NCI-H446 (cell line): ENCODE measurements at places on chromosomes 1 and 21.

DNA sequence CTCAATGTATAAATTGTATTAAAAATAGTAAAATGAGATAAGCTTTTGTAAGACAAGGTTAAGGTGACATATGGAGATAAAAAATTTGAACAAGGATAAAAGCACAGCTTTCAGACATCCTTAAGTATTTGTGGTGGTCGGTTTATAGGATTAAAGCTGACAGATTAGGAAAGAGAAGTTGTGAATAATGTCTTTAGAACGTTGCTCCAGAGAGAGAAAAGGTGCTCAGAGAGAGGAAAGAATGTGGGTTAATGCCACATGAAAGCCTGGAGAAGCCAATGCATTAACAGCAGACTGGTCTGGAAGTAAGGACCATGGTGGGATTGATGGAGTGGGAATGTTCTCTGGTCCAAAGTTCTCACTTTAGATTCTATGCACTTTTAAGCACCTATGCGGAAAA lies 44.8 kb downstream of the ATP6V1G3 start:
- no peak for DNase-seq

GRCh38 chr1:56156971-56157876 lies 422.1 kb downstream of the PLPP3 start:
- no peak for DNase-seq

DNA sequence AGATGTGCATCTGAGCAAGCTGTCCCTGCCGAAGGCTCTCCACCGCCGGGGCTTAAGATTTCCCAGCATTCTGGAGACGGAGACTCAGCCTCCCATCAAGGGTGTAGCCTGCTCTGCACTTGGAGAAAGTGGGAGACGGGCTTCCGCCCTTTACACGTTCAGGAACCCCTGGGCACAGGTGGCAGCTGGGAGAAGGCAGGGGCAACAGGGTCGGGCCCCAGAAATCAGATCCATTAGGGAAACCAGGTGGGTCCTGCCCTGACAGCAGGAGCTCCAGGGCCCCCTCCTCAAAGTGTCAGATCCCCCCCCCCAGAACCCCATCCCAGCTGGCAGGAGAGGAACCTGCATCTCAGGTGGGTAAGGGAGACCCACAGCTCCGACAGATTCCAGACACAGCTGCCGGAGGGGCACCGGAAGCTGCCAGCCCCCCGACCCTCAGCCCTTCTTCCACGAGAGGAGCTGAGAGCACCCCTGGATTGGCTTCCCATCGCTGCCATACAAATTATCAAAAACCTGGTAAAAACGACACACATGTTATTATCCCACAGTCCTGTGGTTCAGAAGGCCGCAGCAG lies 236.6 kb downstream of the NPHP4 start:
- no peak for DNase-seq

DNA sequence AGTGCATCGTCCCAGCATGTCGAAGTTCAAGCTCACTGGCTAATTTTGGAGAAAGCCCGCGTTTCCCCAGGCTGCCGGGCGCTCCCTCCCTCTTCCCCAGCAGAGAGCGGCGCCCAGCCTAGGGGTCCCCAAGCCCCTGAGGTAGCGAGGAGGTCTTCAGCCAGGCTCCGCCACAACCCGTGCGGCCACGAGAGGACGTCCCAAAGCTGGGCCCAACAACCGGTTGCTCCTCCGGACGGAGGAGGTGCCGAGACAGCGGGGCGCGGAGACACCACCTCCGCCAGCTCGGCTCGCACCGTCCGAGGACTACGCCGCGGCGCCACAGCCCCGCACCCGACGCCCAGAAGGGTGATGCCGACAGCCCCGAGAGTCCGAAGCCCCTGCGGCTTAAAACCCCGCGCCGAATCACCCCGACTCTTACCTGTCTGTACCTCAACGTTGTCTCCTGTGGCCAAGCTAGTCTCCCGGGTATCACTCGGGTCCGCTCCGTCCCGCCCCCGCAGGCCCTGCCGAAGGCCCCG lies at the start of gene DENND2C:
TSS of gene DENND2C (minus strand) at position 488 of the 521 bp plus-strand sequence. CDS start 44,065 bp downstream, outside the sequence.
- DNase-seq: no peak

GRCh38 chr1:100516857-100517256 lies 21.1 kb upstream of the GPR88 start:
- no peak for DNase-seq

DNA sequence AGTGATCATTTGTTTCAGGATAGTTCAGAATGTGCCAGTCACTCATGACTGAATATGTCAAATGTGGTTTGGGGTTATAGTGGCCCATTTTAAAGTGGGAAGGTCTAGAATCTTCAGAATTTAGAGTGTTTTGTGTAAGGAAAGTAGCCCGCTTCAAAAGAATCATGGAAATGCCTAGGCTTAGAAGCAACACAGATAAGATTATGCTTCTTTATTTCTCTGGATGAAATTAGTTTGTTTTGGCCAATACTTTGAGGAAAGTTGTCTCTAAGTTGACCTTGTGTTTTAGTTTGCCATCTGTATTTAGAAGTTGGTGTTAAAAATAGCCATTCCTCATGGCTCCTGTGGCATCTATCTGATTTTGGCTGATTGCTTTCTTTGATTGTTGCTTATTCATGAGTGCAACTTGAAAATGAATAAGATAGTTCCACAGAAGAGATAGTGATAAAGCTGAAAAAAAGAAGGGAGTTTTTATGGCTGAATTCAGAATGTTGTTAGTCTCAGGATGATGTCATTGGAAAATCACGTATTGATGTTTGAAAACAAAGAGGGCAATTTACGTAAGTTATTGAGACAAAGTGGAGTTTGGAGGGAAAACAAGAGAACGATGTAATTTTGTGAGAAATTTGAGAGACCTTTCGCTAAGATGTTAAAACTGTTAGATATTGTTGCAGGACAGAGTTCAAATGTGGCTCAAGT lies 71.9 kb downstream of the PLA2G4A start:
- DNase-seq: no peak

- no peak for DNase-seq
Measured at GRCh38 chr1:20641975-20642374, 8.7 kb downstream of the PINK1 start.
